Stimulated activated CD8-positive, alpha-beta memory T cell treated with anti-CD3 and anti-CD28 coated beads, Interleukin-15, amount 100 ng/mL, for 4 hours (primary cell): ENCODE measurements at places on chromosomes 13 and 19.

DNA sequence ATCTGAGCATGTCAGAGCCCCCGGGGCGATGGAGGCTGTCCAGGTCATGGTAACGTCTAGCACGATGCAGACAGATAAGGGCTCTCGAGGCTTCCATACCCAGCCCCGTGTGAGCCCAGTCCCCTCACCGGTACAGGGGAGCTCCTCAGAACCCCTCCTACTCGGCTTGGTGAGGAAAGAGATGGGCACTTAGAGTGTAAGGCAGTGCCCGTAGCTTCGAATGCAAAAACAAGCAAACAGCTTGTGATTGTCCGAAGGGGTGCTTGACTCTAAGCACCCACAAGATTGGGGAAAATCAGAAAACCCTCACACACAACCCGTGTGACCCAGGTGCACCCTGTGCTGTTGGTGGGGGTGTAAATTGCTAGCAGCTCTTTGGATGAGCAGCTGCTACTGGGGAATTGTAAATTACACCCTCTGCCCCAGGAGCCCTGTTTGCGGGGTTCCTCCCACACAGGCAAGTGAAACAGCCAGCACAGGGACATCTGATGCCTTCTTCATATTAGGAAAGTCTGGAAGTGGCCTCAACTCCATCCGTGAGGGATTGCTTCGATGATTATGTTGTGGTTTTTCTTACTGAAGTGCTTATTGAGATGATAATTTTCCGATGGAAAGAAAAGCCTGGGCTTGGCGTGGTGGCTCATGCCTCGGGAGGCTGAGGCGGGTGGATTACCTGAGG is 918 bp upstream of the PSPN start:
- DNase-seq = no peak

GRCh38 chr19:3774621-3775373 is 2.8 kb upstream of the RAX2 start:
- no peak for DNase-seq

DNA sequence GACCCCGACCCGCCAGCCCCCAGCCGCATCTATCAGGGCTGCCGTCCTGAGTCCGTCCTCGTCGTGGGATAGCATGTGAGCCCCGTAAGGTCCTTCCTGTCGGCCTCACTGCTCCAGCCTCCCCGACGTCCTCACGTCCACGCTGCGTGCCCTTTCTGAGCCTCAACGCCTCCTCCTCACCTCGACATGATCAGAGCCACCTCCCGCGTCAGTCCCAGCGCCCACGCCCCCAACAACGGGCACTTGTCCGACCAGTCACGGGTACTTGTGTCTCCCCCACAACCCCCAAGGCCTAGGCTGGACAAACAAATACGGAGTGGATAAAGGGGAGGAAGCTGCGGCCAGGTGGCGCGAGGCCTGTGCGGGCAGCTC is 665 bp downstream of the ZNF497 start:
- DNase-seq = peak; percentile 18

DNA sequence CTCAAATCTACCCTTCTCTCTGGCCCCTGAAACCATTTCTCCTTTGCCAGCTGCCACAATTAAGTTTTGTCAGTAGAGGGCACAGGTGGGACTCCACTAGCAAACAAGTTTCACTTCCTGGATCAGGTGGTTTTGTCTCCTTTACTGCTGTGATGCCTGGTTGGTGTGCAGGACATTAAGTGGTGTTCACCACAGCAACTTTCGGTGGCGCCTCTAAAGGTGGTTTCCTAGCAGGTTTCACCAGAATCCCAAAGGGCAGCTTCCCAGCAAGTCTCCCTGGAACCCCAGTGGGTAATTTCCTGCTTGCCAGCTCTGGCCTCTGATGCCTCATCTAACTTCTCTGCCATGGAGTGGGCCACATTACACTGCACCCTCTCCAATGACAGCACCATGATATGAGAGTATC is 16.6 kb downstream of the MED4 start:
- DNase-seq = no peak

DNA sequence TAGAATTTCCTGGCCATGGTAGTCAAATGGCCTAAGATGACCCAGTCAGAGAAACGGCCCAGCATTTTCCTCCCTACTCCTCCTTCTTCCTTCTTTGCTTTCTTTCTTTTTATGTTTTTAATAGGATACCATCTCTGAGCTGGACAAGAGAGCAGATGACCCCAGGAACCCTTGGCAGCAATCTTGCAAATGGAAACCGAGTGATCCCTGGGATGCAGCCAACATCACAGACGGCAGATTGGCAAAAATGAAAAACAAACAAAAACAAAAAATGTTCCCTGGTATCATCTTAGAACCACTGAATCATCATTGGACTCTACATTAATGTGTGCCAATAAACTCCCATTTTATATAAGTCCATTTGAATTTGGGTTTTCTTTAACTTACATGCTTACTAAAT is 424.4 kb downstream of the FGF14 start:
- no peak for DNase-seq

DNA sequence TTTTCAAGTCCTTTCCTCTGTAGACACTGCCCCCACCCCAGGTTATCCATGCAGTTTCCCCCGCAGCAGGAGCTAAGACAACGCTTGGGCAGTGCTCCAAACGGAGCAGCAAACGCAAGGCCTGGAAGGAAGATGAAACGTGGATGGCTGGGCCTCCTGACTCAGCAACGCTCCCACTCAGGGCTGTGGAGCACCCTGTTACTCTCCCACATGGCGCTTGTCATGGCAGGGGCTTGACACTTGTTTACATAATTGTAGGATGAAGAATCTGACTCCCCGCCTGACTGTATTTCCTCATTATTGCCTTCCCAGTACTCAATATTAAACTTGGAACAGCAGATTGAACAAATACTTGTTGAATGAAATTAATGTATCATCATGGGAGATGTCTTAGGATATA is 799 bp upstream of the C1QTNF9B start:
- no peak for DNase-seq

GRCh38 chr13:33994198-33994597 is 176.2 kb downstream of the RFC3 start:
- no peak for DNase-seq

DNA sequence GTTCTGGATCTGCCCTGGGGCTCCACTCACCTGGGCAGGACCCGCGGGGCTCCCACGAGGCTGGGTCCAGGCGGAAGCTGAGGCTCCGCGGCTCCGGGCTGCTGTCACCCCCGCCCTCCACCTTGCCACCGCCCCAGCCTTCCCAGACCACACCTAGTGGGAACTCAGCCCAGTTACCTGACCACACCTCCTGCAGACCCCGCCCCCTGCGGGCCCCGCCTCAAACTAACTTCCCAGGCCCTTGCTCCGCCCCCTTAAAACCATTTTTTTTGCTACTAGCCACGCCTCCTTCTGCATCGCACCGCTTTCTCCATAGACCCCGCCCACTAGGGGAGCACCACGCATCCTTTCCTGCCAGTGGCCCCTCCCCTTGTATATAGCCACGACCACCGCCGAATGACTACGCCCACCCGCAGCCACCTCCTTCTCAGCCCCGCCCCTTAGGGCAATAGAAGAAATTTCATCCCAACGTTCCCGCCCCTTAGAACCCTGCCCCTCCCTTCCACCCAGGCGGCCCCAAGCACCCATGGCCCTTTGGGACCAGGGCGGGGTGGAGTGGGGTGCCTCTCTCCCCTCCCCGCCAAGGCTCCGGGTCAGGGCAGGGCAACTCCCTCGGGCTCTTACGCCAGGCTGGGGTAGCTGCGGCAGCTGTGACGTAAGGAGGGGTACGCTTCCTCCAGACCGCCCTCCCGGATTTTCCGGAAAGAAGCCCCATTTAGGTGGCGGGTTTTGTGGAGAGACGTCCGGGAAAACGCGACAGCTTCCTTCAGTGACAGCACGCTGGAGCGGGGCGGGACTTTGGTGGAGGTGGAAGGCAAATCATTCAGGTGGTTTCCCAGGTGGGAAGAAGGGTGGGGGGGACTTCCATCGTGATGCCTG is at the start of gene SH2D3A:
Gene SH2D3A (minus strand): TSS at position 79 of the 879 bp plus-strand sequence. CDS start 3,687 bp downstream, outside the sequence.
- peak; percentile 94 for DNase-seq

GRCh38 chr19:18059297-18059696 is 27.4 kb downstream of the IL12RB1 start:
- no peak for DNase-seq

GRCh38 chr19:1823539-1824251 is 11.6 kb upstream of the ATP8B3 start:
- no peak for DNase-seq

DNA sequence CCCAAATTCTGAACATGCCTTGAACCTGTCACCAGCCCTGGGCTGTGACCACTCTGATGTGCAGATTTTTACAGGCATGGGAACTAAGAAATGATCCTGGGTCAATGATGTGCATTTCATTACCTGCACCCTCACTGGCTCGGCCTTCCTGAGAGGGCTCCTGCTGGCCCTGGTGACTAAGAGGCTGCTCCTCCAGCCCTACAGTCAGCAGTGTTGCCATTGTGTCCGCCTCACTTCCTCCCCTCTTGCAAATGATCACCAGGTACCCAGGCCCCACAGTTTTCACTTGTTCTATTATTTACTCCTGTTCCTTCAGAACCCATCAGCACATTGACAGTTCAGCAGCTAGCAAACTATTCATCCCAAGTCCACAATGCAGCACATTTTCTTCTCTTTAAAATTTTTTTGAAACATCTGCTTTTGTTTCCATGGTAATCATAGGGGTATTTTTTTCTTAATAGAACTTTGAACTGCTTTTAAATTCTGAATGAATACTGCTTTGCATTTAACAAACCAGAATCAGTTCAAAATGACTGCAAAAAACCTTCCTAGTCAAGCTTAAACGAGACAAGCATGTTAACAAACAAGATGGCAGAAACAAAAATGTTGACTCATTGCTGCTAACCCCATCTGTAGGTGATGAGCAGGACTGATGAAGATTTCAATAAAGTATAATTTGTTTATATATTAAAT is 29.3 kb downstream of the STARD13 start:
- DNase-seq = no peak

DNA sequence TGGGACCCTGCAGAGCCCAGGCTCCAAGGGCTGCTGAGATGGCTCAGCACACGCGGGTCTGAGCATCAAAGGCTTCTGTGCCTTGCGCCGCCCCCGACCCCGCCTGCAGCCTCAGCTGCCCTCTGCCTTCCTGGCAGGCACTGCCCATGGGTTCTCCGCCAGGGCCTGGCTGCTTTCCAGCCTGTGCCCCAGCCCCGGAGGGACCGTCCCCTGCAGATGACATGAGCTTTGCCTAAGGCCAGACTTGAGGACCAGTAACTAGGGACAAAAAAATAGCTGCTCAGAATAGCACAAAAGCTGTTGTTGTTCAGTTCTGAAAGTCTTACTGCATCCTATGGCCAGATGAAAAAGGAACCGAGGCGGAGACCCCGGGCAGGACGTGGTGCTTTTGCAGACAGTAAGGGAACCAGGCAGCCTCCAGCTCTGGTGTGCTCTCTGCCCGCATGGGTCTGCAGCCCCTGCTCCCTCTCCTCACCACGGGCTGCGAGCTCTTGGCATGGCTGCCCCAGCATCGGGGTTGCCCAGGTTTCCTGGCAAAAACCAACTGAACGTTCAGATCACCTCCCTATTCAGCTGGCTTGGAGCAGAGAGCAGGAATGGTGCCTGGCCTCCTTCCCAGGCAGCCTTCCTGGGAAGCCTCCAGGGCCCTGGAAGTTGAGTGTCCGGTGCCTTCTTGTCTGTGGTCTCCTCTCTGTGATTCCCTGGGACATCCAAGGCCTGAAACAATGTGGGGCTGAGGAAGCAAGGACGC is 12.5 kb upstream of the CFAP97D2 start:
- no peak for DNase-seq
